A549 treated with RU486 at 1 μM for 4 hours (cell line): ENCODE measurements at places on chromosomes 5 and 9. TPM values are rescaled to one million over a fixed set of nuclear protein-coding genes. Genes with fewer than 3 reads are reported as not detected.

Gene IFNA2
- not detected in 5 replicates for total RNA-seq

Gene FOXE1
- 2.8 to 4.3 TPM (median 4.2 TPM) in 5 replicates for total RNA-seq

Gene COL15A1
- total RNA-seq: 0.26 to 0.50 TPM (median 0.34 TPM) in 5 replicates

Gene GRM6
- not detected in 5 replicates for total RNA-seq

Gene RASGRF2
- 1.8 to 2.5 TPM (median 2.1 TPM) in 5 replicates for total RNA-seq

Gene NUTM2F
- total RNA-seq: not detected in 5 replicates

Gene GPR150
- 0.07 to 0.26 TPM (median 0.19 TPM) in 4 of 5 replicates, not detected in the other for total RNA-seq

Gene BASP1
- 269 to 372 TPM (median 338 TPM) in 5 replicates for total RNA-seq

Gene DMRT3
- total RNA-seq: not detected in 5 replicates

Gene IGFBPL1
- 2.1 to 3.0 TPM (median 2.9 TPM) in 5 replicates for total RNA-seq

Gene EQTN
- not detected in 5 replicates for total RNA-seq

Gene SNCAIP
- total RNA-seq: not detected in 5 replicates

Gene ZFYVE16
- total RNA-seq: 7.6 to 20.0 TPM (median 13.8 TPM) in 5 replicates

Gene NR5A1
- 0.03 to 0.05 TPM in 2 of 5 replicates, not detected in the others for total RNA-seq

Gene IRX1
- not detected in 5 replicates for total RNA-seq

Gene TRUB2
- 43.6 to 69.6 TPM (median 48.8 TPM) in 5 replicates for total RNA-seq

Gene NUTM2G
- total RNA-seq: not detected in 5 replicates

Gene FBXL7
- 1.0 to 1.8 TPM (median 1.3 TPM) in 5 replicates for total RNA-seq
